SW480 (cell line): ENCODE measurements at places on chromosomes 3 and 15.

DNA sequence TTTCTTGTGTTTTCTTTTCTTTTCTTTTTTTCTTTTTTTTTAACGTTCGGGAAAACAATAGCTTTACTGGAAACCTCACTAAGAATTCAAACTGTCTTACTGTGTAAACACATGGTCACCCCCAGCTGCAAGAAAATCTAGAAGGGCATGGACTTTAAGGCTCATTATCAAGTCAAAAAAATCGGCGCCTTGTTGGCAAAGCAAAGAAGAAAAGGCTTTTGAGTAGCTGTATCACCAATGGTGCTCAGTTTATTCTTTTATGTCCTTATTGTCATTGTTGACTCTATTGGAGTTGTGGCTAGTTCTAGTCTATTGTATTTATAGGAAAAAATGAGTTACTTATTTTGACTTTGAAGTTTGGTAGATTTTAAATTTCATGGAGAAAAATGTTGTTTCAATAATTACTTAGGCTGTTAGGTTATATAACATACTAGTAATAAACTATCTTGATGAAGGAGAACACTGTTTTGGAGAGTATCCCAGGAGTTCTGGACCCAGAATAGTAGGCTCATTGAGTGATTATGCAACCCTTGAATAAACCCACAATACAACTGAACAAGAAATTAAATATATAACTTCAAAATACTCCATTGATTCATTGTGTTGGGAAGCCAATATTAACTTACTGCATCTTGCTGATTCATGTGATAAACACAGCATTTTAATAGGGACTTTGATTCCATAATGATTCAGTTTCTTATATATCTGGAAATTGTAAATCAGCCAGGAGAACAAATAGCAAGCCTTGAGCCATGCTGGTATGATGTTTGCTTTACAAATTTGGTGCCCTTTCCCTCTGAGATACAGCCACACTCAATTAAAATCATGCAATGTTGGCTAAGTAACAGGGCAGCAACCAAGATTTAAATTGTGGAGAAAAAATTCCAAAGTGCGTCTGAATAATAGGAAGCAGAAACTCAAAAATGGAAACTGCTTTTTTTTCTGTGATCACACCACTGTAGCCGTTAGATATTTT is 27.8 kb upstream of the GOLIM4 start:
- DNase-seq, result no peak

GRCh38 chr3:69320871-69321271 is 65.0 kb downstream of the FRMD4B start:
- DNase-seq, result no peak

- DNase-seq, result no peak
Measured at GRCh38 chr15:40048211-40048792, 9.3 kb upstream of the SRP14 start.

GRCh38 chr3:129106866-129107565 is 14.6 kb downstream of the RAB43 start:
- no peak for DNase-seq

- DNase-seq, result no peak
Measured at GRCh38 chr15:52716536-52716935, 37.3 kb upstream of the ATOSA start.

GRCh38 chr3:194166682-194167479 is 30.9 kb downstream of the HES1 start:
- no peak for DNase-seq

DNA sequence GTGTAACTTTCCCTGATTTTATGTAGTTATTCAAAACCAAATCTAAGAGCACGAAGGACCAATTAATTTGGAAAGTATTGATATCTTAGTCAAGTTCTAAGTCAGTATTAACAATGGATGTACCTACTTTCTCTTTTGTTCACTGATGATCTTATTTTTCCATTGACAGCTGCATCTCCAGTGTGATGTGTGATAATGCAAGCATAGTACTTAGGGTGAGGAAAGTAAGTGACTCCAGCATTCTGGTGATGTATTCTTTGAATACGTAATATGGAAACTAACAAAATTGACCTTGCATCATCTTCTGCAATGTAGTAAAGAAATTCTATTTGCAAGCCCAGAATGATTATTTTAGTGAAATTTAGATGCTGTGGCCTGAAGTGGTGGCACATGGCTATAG is 22.4 kb downstream of the FBXW12 start:
- no peak for DNase-seq

DNA sequence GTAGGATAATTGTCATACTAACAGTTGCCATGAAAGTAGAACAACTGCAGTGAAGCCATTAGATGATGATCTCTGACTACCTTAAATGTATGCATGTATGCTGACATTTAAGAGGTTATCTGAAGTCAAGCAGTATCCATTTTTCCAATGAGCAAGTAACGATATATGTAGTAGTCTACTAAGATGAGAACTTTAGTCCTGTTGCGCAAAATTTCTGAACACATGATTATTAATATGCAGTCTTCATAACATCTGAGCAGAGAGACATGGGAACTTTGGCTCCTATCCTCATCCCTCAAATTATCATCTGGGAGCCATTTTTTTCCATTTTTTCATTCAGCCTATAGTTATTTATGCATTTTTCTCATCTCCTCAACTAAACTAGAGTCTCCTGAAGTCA is 79.2 kb downstream of the MME start:
- DNase-seq, result no peak

DNA sequence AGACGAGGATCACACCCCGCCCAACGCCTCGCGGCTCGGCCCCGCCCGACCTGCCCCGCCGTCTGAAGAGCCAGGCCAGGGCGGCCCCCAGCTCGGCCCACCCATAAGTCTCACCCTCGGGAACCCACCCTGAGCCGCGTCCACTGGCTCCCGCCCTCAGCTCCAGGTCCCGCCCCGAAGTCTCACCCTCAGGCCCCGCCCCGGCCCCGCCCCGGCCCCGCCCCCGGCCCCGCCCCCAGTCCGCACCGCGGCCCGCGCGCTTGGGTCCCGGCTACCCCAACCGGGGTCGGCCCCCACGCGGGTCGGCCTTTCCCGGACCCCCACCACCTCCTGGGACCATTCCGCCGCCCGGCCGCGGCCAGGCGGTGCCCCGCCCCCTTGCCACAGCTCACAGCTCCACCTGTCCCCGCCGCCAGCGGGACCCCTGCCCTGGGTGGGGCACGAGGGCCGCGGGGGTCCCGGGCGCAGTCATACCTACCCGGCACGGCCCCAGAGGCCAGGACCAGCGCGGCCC is 489 bp downstream of the CSPG5 start:
- DNase-seq, result peak; percentile 22

DNA sequence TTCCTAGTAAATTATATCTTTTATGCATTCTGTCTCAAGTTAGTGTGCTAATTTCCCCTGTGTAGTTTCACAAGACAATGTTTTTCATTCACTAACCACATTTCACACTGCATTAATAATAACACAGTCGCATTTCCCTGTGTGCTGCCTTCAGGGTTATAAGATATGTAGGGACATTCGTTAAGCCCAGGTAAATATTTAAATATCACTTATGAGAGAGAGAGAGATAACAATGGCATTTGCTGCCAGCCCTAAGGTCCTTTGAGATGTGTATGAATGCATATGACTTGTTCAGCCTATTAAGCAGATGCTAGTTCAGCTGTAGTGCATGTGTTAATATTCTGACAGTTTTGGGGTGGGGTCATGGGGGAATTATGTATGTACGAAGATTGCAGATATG is 876.7 kb downstream of the NAALADL2 start:
- no peak for DNase-seq
